Foreskin keratinocyte (primary cell): ENCODE measurements at places on chromosomes 1 and 21. TPM values are rescaled to one million over a fixed set of nuclear protein-coding genes. Genes with fewer than 3 reads are reported as not detected.

DNA sequence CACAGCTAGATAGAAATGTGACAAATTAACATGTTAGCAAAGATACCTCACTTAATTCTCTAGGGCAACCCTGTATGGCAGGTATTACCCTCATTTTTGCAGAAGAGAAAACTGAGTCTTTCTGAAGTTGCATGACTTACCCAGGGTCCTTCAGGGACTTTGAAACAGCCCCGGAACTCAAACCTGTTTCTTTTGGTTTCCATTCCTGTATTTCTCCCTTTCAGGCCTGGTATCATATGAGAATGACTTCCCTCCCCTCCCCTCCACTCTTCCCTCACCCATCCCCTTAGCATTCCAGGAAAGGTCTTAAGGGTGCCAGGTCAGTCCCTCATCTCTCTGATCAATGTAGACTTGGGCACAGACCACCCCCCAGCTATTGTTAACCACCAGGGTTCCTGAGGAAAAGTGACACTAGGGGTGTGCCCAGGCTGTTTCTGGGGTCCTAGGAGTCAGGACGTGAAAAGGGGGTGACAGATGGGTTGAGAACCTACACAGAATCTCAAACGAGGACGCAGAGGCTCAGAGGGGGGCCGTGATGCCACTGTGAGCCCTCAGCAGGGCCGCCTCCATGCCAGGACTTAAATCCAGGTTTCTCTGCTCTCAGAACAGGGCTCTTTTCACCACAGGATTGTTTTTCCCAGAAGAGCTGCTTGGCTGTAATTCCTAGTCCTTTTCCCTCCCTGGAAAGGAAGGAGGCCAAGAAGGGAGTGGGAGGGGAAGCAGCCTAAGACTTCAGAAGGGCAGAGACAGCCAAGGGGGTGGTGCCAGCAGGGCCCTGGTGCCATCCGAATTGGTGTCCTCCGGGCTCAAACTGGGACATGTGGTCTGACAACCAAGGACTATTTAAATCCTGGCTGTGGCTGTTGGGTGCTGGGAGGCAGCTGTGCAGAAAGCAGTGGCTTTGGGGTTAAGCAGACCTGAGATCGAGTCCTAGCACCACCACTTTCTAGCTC is 2.1 kb upstream of the WASF2 start:
- no peak for DNase-seq

Gene KTI12
- polyA plus RNA-seq = 12.3 and 12.8 TPM in 2 replicates

- no peak for DNase-seq
These were observed 6.4 kb downstream of the MT1HL1 start for GRCh38 chr1:236997882-236998281.

Gene KMO
- 0.09 and 0.26 TPM in 2 replicates for polyA plus RNA-seq

DNA sequence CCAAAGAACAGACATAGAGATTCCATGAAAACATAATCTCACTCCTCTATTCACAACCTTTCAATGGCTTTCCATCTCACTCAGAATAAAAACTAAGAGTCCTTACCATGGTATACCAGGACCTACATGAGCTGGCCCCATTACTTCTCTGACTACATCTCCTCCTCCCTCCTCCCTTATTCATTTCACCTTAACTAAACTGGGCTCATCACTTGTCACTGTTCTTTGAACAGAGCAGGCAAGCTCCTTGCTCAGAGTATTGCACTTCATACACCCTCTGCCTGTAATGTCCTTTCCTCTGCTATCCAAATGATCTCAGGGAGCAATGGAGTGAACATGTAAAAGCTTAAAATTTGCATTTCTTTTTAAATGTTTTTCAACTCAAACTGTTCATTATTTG is 142.0 kb downstream of the MRPL39 start:
- no peak for DNase-seq

DNA sequence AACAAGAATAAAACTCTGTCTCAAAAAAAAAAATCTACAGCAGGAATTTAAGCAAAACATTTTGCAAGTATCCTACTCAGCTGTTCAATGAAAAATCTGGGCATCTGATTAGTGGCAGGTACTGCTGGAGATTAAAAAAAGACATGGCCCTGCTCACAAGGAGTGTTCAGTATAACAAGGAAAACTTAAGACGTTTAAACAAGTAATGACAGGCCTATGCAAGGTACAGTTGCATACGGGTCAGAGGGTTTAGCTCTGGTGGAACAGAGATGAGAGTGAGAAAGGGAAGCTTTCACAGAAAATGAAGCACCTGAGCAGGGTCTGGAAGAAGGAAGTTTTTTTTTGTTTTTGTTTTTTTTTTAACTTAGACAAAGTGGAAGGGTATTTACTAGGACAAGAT is 23.0 kb downstream of the SNRNP40 start:
- DNase-seq = peak; percentile 19

DNA sequence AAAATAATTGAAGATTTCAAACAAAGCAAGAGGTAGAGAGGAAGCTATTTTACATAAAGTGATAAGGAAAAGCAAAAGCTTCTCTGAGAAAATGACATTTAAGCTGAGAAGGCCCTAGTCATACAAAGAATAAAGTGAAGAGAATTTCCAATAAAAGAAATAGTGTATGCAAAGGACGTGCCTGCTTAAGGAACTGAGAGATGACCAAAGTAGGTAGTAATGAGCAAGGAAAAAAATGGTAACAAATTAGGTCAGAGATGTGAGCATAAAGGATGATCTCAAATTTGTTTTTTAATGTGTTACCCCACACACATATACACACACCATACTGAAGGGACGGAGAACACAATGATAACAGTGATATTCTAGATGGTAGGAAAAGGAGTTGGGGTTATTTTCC is 46.4 kb downstream of the NRIP1 start:
- no peak for DNase-seq
